ENCODE measurements at places on chromosomes 12 and 14.
A peak's percentile ranks its signal among the peaks of the same experiment; 100 is the strongest.

DNA sequence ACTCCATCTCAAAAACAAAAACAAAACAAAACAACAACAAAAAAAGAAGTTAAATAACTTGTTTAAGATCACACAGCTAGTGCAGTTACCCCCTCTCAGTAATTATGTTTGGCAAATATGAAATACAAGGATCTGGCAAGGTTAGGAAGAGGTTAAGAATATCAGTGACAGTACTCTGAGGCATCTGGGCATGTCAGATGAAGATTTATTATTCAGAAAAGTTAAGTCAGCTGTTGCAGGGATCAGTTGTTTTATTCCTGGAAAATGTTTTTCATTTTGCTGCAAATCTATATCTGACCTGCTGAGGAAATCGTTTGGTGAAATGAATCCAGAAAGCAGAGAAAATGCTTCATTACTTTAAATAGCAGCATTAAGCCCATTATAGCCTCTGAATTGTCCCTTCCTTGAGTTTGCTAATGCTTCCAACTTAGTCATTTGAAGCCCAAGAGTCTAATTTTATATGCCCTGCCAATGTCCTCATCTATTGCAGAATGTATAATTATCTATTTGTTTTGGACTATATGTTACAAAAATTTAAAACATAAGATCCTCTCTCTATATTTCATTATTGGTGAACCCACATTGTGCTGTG, 8.1 kb downstream of the GPX2 start:
- DNase-seq, result no peak

DNA sequence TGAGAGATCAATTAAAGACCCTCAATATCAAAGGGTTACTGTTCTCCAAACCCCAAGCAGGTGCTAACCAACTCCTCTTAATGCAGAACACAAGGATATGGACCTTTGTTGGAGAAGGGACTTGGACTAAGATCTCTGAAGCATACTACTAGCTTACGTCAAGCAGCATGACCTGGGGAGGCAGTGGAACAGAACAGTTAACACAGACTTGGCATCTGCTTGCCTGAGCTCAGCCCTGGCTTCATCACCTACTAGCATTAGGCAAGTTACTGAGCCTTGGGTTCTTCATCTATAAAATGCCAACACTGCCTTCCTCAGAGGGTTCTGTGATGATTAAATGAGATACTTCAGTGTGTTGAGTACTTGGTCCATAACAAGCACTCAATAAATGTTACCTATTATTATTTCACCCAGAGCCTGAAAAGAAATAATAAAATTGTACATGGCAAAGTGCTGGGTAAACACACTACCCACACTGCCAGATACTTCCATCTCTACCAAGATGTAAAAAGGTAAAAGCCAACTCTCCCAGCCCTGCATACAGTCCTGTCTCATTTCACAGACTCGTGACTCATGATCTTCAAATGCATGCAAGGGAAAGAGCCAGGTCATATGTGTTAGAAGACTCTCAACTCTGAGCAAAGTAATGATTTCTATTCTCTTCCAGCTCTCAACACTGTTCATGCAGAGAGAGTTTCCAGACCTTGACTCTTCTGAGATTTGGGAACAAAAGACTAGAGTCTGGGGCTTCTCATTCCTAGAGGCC, 39.7 kb downstream of the FMNL3 start:
- no peak for DNase-seq

- no peak for DNase-seq
Measured at GRCh38 chr12:55711786-55712553, 3.9 kb upstream of the BLOC1S1 start.

- DNase-seq, result no peak
Measured at GRCh38 chr14:74829251-74829650, 46.7 kb downstream of the PROX2 start.

GRCh38 chr12:97647142-97647541, 184.5 kb downstream of the RMST start:
- DNase-seq, result no peak

- DNase-seq, result no peak
Measured at GRCh38 chr12:97559267-97559666, 96.7 kb downstream of the RMST start.

DNA sequence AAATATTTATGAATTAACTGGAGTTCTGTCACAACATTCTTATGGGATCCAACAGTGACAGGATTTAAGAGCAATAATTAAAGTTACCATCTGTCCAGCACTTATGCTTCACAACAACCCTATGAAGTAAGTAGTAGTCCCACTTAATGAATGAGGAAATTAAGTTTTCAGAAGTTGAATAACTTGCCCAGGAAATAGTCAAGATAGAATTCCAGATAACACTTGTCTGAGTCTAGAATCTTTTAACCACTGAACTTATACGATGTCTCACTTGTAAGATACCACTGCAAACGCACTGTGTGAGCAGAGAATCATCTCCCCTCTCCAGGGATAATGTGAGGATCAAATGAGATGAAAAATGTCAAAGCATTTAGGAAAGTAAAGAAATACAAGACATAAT, 3.3 kb upstream of the TTC9 start:
- DNase-seq, result no peak

GRCh38 chr14:89748004-89748403, 206.5 kb downstream of the EFCAB11 start:
- no peak for DNase-seq

DNA sequence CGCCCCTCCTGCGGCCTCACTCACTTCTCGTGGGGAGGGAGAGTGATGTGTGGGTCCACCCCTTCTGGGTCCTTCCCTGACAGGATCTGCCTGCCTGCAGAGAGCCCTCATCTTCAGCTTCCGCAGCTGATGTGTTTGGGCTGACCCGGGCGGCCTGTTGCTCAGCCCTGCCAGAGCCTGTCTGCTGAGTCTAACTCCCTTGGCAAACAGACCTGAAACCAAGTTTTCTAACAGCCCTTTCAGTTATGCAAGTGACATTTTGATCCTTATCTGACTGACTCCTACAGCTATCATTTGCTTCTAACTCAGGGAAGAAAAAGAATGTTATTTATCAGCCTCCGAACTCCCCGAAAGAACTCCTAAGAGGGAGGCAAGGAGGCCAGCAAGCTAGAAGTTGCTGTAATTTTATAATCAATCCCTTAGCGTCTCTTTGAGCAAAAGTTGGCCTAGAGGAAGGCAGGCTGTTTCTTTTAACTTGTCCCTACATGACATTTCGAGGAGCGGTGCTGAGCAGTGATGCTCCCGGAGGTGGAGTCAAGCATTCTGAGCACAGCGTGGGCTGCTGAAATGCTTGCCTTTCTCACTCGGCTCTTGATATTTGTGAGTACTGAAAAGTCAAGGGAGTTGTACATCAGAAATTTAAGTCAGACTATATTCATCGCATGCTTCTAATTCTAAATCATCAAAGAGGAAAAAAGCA, 31.5 kb upstream of the CACNA2D4 start:
- no peak for DNase-seq

DNA sequence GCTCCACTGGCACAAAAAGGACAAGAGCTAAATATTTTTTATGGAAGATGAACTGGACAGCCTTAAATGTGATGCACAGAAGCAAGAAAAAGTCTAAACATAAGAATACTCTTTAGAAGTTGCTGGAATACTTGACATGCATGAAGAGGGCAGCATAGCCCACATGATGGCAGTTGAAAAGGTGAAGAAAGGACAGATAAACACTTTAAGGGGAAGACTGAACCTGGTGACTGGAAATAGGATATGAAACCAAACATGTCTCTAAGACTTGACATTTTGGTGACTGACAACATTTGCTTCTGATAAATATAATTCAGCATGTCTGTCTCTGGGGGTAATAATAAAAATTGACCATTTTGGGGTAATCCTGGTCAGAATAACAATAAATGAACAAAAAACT, 273.1 kb downstream of the CCDC91 start:
- no peak for DNase-seq

GRCh38 chr14:67553547-67553946, 20.5 kb downstream of the PLEKHH1 start:
- no peak for DNase-seq

GRCh38 chr12:124457287-124458219, 109.9 kb downstream of the NCOR2 start:
- DNase-seq, result peak; percentile 36

- no peak for DNase-seq
Measured at GRCh38 chr12:15525441-15525840, 203.1 kb downstream of the PTPRO start.

GRCh38 chr12:100189636-100190394, 10.8 kb upstream of the ACTR6 start:
- no peak for DNase-seq
